Fibroblast of skin of right biceps (primary cell): ENCODE measurements at places on chromosomes 3 and 15.

GRCh38 chr15:58528188-58528870 is 96.5 kb downstream of the LIPC start:
- DNase-seq, result peak; percentile 61

DNA sequence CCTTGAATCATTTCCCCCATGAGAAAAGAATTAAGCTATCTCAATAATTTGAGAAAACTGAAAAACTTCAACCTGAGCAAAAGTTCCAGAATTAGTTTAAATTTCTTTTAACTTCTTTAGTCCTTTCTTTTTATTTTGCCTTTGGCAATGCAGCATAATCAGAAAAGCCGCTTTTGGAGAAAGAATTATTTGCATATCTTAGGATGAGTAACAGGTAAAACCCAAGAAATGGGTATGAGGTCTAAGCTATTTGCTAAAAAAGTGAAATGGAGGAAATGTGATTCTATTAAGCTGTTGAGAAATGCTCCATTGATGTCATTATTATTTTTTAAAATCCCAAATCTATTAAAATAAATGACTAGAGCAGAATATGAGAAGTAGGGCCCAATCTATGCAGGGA is 1238.3 kb upstream of the GBE1 start:
- DNase-seq, result no peak

DNA sequence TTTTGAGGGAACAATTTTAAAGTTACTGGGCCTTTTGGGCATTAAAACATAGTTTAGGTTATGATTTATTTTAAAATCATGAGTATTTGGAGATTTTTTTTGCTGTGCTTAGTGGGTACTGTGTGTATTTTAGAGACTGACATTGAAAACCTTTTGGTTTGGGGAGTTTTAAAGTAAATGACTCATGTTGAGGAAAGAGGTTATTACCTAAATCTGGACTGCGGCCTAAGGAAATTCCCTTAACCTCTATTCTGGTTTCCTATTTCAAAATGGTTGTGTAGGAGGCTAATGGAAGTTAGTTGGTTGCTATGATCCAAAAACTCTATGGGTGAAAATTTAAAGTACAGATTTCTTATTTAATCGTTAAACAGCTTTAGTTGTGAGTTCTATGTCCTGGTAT is 57.3 kb upstream of the DPH6 start:
- DNase-seq, result peak; percentile 47

DNA sequence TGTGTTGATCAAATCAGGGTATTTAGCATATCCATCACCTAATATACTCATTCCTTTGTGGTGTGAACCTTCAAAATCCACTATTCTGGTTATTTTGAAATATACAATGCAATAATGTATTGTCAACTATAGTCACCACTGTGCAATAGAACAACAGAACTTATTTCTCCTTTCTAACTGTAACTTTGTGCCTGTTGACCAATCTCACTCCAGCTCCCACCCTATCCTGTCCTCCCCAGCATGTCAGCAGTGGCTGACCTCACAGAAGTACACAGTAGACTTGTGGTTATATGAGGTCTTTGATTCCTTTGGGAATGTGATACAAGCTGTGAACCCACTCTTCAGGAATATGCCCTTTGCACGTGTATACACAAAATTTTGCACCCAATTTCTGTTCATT is 64.2 kb downstream of the ECT2 start:
- DNase-seq, result no peak

DNA sequence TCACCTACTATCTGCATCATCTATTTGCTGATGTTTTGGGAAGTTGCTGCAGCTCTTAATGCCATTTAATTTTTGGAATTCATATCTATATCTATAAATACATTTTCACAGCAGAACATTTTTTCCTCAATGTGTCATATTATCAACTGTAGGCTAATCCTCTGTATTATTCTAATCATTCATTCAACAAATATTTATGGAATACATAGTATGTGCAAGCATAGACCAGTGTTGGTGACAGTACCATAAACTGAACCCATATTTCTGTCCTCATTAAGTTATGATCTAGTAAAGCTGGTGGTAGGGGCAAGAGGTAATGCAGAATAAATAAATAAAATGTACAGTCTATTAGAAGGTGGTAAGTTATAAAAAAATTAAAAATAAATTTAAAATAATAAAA is 585.3 kb upstream of the BCHE start:
- DNase-seq, result peak; percentile 51

GRCh38 chr3:128698211-128699047 is 27.6 kb upstream of the RAB7A start:
- peak; percentile 30 for DNase-seq

DNA sequence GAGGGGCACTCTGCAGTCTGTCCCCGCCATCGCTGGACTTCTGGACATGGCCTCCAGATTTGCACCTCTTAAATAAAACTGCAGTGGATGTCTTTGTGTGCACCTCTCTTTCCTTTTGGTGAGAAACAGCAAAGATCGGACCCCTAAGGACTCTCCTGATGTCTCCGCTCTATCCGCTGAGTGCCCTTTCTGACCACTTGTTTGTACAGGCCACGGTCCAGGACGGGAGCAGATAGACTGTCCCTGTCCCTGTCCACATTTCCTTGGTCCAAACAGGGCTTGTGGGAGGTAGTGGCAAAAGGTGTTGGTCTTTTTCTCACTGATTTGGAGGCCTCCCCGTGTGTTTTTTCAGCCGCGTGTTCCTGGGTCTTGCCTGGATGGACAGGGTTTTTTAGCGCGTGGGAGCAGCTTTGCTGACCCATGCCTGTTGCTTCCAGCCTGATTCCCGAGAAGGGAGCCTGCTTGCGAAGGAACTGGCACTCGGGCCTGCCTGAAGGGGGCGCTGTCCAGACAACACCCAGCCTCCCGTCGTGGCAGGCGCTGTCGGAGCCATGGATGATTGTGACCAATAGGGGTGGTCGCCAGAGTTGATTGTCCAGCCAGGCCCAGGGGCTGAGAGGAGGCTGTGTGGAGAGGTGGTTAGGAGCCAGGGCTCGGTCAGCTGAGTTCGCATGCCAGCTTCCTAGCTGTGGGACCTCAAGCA is 13.2 kb upstream of the STAB1 start:
- DNase-seq, result no peak

- no peak for DNase-seq
These were observed 5.9 kb upstream of the GP9 start for GRCh38 chr3:129054605-129055104.

GRCh38 chr3:77456906-77457305 is 417.0 kb downstream of the ROBO2 start:
- DNase-seq, result no peak

DNA sequence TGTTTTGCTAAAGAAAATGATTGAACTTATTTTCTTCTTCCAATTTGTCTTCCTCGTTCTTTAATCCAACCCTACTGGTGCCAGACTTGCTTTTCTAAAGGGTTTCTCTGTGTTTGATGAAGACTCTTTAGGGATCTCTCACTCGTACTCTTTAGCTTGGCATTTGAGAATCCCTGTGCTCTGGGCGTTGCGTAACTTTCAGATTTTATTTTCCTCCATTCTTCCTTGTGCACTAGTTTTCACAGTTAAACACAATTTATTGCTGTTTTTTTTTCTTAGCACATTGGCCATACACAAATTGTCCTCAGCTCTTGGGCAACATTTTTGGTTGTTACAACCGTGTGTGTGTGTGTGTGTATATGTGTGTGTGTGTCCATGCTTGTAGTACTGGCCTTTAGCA is 95.8 kb upstream of the ADAMTSL3 start:
- no peak for DNase-seq

DNA sequence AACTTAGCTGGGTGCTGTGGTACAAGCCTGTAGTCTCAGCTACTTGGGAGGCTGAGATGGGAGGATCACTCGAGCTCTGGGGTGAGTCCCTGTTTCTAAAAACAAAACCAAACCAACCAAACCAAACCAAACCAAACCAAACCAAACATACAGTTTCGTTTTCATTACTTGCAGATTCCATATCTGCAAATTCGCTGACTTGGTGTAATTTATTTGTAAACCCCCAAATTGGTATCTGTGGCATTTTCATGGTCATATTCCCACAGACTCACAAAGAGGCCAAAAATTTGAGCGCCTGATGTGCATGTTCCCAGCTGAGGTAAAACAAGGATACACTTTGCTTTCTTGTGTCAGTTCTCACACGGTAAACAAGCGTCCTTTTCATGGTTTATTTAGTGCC is 1138.3 kb downstream of the ROBO1 start:
- no peak for DNase-seq

GRCh38 chr3:108091498-108092250 is 843 bp upstream of the CD47 start:
- DNase-seq, result no peak

GRCh38 chr15:67013696-67014095 is 51.7 kb upstream of the SMAD3 start:
- peak; percentile 72 for DNase-seq

DNA sequence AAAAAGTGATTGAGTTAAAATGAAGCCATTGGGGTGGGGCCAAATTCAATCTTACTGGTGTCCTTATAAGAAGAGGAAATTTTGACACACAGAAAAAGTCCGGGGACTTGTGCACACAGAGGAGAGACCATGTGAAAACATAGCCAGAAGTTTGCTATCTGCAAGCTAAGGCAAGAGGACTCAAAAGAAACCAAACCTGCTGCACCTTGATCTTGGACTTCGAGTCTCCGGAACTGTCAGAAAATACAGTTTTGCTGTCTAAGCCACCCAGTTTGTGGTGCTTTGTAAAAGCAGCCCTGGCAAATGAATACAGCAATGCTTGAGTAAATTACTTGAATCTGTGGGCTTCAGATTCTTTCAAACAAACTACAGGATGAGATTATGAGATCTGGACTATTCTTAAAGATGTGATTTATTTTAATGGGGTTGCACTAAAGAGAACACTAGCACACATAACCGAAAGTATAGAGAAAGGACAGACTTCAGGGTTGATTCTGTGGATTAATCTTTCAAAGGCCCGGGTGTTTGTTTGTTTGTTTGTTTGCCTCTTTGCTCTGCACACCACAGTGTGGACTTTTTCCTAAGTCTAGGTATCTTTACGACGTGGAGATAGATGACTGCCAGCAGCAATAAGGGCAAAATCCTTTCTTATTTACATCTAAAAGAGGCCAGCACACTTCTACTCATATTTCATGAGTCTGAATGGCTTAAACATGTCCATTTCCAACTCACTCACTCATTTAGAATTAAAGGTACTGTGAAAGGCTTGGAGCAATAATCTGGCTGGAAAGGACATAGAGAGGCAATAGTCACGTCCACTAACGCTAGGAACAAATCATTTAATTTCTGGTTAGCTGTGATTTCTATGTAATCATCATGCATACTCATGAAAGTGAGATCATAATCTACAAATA is 53.9 kb upstream of the SSR3 start:
- DNase-seq, result no peak

DNA sequence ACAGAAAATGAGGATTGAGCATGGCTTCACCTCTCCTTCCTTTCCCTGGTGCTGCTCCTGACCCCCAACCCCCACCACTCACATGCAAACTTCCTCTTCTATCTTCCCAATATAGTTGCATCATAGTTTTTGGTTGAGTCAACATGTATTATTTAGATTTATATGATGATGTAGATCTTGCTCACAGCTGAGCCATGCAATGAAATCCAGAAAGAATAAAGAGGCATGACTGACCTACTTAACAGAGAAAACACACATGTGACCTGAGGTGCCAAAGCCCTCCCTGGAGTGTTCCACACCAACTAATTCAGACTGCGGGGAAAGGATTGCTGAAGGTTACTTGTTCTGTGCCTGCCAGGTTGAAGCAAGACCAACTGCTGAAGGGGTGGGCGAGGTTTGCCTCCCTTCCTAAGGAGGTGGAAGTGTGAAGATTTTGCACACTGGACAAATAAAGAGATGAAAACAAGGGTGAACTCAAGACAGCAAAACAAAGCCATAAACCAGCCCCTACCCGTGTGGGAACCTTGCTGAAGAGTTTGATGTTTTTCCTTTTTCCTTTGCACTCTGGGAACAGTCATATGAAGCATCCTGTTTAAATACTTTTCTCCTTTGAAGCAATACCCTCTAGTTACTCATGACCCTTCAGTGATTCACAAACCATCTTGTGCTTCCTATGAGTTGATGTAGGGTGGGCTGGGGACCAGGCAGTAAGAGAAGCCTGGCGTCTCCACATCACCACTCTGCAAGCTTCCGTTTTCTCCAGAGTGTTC is 155.2 kb upstream of the UBE2E1 start:
- peak; percentile 92 for DNase-seq

DNA sequence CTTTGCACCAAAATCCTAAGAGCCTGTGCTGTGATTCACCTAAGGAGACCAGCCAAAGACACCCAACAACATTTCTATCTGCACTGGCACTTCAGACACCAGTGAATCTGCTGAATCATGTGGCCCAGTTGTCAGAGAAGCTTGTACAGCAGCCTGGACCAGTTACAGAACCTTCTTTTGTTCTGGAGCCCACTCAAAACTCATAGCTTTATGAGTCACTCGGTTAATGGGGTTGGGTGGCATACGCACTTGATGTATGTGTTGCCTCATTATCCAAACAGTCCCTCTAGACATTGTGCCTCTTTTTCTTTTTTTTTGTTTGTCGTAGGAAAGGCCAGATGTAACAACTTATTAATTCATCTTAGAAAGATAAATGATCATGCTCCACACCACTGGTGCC is 25.6 kb upstream of the GOLGA6L2 start:
- no peak for DNase-seq

DNA sequence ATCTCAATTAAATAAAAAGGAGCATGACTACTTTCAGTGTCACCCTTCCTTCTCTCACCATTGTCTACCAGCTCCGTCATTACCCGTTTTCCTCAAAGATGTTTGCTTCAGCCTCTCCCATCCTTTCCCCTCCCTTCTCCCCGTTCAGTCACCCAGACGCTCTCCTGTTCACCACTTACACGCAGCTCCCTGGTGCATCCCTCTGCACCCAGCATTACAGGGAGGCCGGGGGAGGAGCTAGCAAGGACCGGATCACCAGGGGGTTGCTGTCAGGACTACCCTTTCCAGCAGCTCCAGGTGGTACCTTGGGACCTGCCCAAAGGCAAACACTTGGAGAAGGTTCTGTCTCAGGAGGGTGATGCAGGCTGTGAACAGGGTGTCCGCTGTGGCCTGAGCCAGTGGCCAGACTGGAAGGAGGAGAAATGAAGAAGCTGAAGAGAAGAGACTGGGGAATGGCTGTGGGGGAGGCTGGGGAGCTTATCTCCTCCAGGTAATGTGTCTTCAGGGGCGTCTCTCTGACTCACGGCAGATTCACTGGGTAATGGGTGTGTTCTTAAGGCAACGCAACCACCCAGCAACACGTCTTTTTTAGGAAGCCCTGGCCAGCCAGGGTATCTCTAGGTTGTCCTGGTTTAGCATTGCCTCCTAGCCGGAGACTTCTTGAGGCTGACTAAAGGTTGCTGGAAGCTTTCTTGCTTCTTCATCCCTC is 21.8 kb upstream of the BDH1 start:
- no peak for DNase-seq

DNA sequence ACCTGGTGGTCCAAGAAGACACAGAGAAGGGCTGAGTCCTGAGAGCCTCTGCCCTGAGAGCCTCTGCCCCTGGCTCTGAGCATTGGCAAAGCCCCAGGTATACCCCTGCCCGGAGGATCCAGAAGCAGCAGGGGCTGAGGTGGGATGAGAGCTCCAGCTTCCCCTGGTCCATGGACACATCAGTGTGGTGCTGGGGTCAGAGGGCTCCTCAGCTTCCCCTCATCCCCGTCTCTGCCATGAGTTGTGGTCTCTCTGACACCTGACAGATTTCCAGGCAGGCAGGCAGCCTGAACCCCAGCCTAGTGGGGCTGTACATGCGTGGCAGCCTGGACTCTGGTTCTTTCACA is 3.5 kb upstream of the KLF15 start:
- DNase-seq, result no peak
